Osteocyte (in vitro differentiated cells): ENCODE measurements at places on chromosomes 12 and 14.

- no peak for DNase-seq
Observed at GRCh38 chr14:54617467-54617866, 50.5 kb downstream of the SAMD4A start.

- no peak for DNase-seq
Observed at GRCh38 chr14:103623883-103624482, 5.0 kb upstream of the KLC1 start.

- DNase-seq = no peak
Observed at GRCh38 chr14:34649344-34649743, 19.4 kb upstream of the SNX6 start.

DNA sequence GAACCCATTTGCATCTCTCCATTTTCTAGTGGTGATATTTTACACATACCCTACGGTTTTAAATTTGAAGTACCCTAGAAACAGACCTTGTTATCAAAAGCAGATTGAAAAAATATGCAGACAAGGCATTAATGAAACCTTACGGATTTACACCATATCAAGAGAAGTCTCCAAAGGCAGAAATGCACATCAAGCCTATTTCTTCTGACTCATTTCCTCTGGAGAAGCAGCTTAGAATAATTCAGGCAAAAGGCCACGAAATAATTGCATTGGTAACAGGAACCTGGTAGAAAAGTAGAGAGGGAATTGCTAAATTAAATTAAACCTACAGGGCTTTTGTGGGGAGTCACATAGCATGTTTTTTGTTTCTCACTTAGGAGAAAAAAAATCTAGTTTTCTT, 34.7 kb downstream of the KICS2 start:
- no peak for DNase-seq

DNA sequence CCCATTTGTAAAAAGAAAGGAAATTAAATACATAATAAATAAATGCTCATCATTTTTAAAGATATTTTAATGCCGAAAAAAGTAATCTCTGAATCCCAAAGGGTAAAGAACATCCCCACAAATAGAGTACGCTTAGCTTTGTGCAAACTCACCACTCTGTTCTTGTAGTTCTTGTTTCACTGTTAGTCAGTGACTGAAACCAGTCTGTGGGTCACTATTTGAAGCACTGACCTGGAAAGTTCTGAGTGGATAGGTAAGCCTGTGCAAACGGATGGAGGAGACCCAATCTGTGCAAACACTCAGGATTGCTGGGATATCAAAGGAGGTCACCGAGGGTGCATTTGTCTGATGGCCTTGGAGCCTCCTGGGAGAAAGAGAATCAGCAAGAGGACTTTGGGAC, 68.1 kb upstream of the TSPAN11 start:
- DNase-seq = no peak

- no peak for DNase-seq
Observed at GRCh38 chr12:58764100-58764953, 156.0 kb downstream of the LRIG3 start.

- DNase-seq = no peak
Observed at GRCh38 chr14:78917462-78917861, 747.3 kb downstream of the NRXN3 start.

DNA sequence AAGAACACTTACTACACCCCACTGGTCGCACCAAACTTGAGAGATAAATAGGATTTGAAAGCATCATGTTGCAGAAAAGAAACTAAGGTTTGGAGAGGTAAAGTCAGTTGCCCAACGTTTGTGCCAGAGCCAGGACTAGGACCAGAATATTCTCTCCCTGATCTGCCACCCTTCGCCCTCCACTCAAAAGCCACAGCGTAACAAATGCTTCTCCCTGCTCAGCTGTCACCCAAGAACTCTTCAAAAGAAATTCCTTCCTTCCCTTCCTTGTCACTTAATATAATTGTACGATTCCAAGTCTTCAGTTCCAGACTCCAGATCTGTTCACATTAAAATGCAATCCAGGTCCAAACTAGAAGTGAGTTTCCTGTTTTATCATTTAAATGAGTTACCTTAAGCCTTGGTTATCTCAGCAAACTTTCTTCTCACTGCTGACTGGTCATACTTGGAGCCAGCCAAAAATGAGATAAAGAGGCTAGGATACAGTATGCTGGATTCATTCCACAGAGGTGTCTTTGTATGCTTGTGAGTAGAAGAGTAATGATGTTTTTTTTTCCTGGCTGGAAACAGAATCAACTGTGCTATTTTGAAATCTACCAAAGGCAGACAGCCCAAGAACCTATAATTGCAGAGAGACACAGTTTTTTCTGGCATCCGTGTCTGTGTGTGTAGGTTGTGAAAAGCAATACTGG, 12.8 kb upstream of the PPFIBP1 start:
- DNase-seq = no peak

- no peak for DNase-seq
Observed at GRCh38 chr12:31496257-31496656, 94.7 kb downstream of the DENND5B start.

GRCh38 chr12:131766382-131767107, 55.7 kb downstream of the SFSWAP start:
- DNase-seq = no peak

DNA sequence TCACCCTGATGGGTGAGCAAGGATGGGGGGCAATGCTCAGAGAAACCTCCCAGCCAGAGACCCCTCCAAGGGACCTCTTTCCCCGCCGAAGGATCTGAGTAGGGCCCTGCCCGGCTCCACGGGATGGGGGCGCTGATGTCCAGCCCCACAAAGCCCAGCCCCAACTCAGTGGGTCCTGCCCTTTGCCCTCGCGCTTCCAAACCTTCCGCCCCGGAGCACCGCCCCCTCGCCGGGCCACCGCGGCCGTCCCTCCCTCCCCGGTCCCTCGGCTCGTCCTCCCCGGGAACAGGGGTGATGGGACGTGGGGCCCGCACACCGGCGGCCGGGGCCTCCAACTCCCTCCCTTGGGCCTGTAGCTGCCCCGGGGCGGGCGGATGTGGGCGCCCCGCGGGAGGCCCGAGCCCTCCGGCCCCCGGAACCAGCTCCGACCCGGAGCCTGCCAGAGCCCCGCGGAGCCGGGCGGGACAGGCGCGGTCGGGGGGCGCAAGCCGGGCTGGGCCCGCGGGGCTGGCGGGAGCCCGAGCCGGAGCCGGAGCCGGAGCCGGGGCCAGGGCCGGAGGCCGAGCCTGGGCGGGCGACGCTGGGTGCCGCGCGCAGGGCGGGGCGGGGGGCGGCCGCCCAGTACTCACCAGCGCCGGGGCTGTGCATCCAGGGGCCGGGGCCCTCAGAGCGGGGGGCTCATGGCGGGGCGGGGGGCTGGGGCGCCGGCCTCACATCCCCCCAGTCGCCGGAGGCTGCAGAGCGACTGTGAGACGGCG, 386 bp downstream of the HDAC7 start:
- DNase-seq = no peak

DNA sequence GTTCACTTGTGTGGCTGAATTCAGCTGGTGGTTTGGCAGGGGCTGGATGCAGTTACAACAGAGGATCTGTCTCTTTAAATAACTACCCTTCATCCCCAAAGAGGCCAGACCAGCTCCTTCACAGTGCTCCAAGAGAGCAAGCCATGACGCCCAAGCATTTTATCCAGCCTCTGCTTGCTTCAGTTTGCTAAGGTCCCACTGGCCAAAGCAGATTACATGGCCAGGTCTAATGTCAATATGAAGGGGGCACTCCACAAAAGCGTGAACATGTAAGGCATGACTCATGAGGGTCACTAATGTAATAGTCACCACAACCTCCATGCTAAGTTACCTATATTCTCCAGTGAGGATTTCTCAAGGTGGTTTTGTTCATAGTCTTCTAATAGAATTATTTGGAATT, 62.9 kb downstream of the MARK3 start:
- DNase-seq = no peak

- no peak for DNase-seq
Observed at GRCh38 chr14:96162741-96163140, 41.9 kb upstream of the BDKRB2 start.

DNA sequence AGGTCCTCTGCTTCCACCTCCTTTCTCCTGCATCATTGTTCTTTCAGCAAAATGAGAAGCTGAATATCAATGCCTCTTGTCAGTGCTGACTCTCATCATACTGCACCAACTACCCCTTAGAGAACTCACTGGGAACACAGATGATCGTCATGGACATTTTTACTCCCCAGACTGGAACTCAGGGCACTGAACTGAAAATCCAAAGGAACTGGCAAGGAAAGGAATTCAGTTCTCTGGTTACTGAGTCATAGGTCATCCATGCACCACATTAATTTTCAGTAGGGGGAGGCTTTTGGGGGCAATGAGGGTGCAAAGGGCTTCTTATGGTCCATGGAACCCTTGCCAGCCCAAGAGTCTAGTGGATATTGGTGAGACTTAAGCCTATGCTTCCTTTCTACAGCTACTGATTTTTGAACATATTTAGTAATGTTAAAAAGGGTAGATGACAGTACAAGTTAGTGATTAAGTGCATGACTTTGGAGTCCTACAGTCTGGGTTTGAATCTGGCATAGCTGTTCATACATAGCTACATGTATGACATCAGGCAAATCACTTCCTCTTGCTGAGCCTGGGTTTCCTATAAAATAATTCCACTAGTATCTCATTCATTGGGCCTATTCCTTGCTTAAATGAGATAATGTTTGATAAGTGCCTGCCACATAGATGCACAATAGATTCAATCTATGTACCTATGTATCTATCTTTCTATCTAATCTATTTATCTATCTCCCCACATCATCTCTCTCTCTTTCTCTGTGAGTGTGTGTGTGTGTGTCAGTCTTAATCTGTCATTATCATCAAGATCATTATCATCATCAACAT, 29.2 kb downstream of the BBS10 start:
- DNase-seq = no peak

DNA sequence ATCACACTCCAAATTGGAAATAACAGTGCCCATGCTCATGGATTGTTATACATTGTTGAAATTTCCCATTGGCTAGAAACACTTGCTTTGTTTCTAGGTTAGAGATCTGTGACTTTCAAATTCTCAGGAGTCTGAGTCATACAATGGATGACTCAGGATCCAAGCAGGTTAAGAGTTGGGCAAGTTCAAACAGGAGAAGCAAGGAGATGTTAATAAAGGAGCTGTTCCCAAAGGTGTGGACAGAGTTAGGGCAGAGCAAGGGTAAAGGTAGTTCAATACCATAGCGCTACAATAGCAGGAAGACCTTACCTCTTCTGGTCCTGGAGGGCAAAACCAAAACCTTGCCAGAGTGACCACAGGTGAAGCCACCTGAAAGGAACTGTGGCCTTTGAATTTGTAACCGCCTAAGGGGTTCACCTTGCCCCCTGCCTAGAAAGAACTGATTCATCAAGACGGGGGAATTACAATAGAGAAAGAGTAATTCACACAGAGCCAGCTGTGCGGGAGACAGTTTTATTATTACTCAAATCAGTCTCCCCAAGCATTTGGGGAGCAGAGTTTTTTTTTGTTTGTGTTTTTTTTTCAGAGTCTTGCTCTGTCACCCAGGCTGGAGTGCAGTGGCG, 4.2 kb upstream of the AMN1 start:
- DNase-seq = no peak

DNA sequence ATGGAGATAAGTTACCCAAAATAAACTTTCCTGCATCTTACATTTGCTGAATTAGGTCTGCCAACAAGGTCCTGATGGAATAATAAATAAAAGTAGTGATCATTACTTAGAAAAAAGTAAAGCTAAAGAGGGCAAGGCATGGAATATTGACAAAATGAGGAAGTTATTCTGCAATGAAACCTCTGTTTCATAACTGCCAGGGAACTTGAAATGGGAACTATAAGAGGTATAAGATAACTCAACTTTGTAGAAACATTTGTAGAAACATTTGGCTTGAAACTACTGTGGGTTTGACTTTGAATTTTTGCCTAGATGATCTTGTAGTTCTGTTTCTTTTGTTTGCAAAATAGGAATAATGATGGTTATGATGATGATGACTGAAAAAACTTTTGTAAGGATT, 18.7 kb upstream of the YBX3 start:
- DNase-seq = no peak

DNA sequence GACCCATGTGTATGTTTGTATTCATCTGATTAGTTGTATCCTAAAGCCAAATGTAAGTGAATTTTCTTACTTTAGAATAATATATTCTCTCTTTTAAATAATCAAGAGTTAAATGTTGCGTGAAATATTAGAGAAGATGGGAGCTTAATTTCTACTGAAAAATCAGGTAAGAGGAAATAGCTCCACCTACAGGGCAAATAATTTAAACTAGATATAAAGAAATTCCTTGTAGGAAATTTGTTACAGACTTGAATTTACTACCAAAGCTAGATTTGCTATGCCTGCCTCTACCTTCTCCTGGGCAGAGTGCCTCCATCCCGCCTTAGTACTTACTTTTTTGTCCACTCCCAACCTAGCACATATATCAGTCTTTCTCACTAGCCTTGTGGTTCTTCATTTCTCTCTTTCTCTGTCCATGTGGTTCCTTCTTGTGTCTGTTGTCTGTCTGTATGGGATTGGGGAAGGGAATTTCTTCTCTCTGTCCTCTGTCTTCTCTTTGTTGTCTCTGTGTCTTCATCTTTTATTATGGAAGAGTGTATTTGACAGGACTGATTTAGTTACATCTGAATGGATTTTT, 44.7 kb downstream of the PALS1 start:
- DNase-seq = no peak

DNA sequence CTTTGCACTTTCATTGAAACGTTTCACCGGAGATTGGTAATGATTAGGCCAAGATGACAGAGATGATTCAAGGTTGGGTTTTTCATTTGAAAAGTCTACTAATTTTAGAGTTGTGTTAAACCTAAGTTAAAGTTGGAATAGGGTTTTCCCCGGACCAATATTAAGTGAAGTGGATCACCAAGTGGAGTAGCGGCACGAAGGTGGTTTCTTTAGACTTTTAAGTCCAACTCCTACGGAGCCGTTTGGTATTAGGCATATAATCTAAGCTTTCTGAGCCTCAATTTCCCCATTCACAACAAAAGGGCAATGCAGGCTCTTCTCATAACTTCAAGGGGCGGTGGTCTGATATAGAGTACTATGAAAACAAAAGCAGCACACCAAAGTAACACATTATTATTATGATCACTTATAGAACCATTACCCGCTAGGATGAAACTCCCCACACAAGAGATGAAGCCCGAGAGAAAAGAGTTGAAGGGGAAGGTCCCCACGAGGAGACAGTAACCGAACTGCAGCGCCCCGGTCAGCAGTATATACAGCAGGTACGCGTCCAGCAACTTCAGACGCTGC, 413 bp downstream of the DAD1 start:
- DNase-seq = no peak

GRCh38 chr12:3713483-3713882, 39.4 kb downstream of the CRACR2A start:
- no peak for DNase-seq

- DNase-seq = peak; percentile 25
Observed at GRCh38 chr14:94320243-94320642, 2.9 kb downstream of the SERPINA6 start.

GRCh38 chr14:76081642-76082041, 70.1 kb upstream of the GPATCH2L start:
- DNase-seq = no peak

DNA sequence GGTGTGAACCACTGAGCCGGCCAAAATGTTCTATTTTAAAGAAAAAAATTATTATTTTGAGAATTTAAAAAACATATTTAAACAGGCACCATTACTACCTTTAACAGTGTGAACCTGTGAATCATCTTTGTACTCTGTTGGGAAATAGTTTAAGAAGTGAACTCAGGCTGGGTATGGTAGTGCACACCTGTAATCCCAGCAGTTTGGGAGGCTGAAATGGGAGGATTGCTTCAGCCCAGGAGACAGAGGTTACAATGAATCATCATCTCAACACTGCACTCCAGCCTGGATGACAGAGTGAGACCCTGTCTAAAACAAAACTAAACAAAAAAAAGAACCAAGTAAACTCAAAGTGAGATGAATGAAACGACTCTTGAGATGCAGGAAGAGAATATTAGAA, 3.1 kb upstream of the WDR89 start:
- DNase-seq = no peak

- no peak for DNase-seq
Observed at GRCh38 chr12:93777254-93777653, 100.1 kb downstream of the CRADD start.
